ENCODE measurements at places on chromosomes 5 and 9.

GRCh38 chr9:115170358-115171073 is 52.6 kb upstream of the TNC start:
- DNase-seq, result no peak

DNA sequence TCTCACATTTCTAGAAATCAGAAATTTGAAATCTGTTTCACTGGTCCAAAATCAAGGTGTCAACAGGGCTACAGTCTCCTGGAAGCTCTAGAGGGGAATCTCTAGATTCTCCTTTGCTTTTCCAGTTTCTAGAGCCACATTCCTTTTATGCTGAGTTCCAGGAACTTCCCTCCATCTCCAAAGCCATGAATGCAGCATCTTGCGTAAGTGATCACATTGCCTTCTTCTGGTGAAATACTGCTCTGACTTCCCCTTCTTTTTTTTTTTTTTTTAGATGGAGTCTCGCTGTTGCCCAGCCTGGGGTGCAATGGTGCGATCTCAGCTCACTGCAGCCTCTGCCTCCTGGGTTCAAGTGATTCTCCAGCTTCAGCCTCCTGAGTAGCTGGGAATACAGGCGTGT is 23.8 kb downstream of the GDA start:
- no peak for DNase-seq

GRCh38 chr5:94614156-94614805 is 4.1 kb downstream of the KIAA0825 start:
- no peak for DNase-seq

DNA sequence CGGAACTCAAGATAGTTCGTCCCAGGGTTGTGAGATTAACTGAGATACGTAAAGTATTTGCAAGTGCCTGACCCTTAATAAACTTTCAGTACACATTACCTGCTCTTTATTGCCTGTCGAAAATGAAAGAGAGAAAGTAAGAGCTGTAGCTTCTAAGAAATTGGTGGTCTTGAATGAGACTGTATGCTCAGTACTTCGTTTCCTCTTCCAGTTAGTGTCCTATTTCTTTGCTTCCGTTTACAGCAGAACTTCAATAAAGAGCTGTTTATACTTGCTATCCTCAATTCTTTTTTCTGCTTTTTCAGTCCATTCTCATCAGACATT is 534 bp downstream of the SRFBP1 start:
- DNase-seq, result no peak

GRCh38 chr9:134410835-134411217 is 84.6 kb downstream of the RXRA start:
- no peak for DNase-seq

DNA sequence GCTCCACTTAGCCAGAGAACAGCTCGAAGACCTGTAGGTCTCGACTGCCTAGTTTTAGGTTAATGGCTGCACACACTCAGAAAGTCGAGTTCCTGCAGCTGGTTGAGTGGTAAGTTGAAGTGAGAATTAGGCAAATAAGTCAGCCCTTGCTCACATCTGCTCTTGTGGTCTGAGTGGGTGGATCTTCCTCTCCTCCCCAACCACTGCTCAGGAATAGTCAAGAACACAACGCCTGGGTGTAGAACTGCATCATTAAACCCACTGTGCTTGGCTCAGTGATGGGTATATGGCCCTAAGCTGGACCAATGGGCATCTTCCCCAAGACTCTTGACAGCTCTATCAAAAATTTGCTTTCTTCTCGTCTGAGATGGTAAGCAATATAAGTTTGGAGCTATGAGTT is 20.9 kb upstream of the ADAM19 start:
- no peak for DNase-seq

GRCh38 chr5:1029945-1030625 is 21.5 kb downstream of the NKD2 start:
- DNase-seq, result no peak

- DNase-seq, result no peak
These were observed at the start of gene MCTP1 for GRCh38 chr5:95284572-95285408. Gene MCTP1, minus strand, starts transcription at chr5:95285094.

DNA sequence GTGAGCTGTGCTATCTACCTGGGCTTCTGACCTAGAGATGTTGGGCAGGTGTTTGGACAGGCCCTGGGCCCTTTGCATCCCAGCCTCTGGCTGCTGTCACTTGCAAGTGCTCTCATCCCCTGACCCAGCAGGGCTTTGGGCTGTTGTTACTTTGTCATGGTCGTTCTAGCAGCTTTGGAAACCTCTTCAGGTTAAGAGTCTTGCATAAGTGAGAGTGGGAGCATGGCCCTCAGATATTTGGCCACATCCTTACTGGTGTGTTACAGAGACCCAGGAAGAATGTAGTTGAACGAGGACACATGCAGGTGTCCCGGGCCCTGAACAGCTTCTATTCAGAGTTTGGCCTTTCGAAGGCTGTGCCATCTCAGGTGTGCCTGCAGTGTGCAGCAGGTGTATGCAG is 4.5 kb downstream of the TENT4A start:
- no peak for DNase-seq

DNA sequence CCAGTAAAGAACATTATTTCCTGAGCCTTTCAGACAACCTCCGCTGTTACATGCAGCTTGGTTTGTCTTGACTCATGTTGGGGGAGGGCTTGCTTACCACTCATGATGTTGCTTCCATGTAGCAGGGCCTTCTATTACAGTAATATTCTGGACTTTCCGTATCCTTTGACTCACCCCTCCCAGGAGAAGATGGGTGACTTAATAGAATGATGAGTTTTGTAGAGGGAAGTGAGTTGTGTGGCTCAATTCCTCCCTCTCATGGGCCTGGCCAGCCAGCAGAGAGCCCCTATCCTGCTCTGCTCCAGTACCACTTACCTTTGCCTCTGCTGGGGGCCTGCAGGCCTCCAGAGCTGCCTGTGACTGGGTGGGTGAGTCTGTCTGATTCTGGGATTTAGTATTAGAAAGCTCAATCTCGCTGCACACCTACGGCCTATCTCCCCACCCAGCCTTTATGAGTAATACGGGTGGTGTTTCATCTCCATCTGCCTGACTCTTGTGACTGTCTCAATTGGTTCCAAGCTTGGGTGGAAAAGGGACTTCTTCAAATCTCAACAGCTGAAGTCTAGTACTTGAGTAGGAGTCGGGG is 52.6 kb upstream of the KLF9 start:
- DNase-seq, result no peak

DNA sequence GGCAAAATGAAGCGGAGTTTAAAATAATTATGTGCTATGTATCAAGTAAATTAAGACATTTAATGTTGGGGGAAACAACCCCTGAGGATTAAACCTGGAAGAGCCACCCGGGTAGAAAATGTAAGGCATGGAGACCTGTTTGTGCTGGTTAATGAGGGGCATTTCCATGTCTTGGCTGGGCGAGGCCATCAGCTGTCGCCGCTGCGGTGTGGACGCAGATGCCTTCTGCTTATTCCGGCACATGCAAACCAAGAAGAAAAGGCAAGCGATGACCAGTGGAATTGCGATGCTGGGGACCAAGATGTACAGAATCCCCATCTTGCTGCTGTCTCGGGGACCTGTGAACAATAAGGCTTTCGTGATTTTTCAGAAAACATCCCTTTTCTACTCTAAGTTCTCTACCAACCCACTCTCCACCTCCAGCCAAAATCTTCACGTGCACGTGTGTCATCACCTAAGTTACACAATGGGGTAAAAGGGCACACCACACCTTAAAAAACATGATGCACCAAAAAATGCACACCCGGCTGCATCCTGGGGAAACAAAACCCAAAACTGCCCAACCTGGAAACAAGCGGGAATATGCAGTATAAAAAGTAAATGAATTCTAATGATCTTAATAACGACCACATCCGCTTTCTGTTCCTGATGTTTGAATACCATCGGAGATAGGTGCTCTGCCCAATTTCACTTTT is 223.5 kb downstream of the ROR2 start:
- DNase-seq, result no peak

GRCh38 chr5:65475336-65475735 is 6.4 kb downstream of the ADAMTS6 start:
- no peak for DNase-seq

- DNase-seq, result no peak
These were observed 6.3 kb downstream of the NR4A3 start for GRCh38 chr9:99828054-99828416.

DNA sequence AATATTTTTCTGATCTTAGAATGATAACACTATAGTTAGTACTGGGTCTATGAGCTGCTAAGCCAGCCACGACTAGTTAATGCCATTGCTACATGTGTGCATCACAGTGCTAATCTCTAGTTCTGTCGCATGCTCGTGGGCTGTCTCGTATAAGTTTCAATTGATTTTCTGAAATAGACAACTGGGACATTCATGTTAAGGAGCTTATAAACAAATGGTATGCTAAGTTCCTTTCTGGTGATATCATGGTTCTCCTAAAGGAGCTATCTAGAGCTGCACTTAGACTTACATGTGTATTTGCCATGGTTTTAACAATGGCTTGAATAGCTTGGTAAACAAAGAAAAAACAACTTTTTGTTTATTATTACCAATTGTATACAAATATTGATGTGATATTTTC is 46.2 kb downstream of the F2RL2 start:
- no peak for DNase-seq

GRCh38 chr9:115395511-115396021 is 277.6 kb upstream of the TNC start:
- no peak for DNase-seq

DNA sequence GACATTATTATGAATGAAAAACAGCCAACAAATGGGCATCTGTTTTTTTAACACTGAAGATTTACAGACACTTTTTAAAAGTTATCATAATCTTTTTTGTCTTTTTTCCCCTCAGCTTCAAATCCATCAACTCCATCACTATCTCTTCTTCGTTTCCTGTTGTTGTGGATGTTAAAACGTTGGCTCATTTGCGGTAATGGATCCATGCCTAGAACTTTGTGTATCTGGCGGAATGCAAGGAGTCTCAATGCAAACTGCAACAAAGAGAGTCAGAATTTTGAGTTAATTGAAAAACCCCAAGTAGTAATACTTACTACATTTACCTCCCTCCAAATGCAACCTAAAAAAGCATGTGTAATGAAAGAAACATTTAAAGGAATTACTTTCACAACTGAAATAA is 42.9 kb upstream of the MTMR12 start:
- no peak for DNase-seq

DNA sequence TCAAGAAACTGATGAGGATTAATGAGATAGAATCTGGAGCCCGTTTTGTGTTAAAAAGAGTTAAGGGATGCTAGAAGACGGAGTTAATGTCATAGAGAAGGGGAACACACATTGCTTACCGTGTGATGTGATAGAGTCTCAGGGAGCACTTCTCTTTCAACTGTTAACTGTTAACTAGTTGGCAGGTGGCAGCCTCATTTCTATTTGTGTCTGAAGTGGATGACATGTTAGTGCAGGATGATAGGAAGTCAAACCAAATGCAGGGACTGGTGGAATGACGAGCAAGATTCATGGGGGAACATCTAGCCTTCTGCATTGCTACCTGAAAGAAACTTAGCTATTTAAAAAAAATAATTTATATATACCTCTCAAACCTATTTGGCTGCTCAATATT is 222.7 kb downstream of the MAST4 start:
- no peak for DNase-seq

- DNase-seq, result no peak
These were observed 58.3 kb downstream of the GLIS3 start for GRCh38 chr9:4241552-4241951.

- no peak for DNase-seq
These were observed 71.5 kb downstream of the FCHO2 start for GRCh38 chr5:73027361-73027760.

- no peak for DNase-seq
These were observed 259.0 kb downstream of the GADD45G start for GRCh38 chr9:89863837-89864236.

DNA sequence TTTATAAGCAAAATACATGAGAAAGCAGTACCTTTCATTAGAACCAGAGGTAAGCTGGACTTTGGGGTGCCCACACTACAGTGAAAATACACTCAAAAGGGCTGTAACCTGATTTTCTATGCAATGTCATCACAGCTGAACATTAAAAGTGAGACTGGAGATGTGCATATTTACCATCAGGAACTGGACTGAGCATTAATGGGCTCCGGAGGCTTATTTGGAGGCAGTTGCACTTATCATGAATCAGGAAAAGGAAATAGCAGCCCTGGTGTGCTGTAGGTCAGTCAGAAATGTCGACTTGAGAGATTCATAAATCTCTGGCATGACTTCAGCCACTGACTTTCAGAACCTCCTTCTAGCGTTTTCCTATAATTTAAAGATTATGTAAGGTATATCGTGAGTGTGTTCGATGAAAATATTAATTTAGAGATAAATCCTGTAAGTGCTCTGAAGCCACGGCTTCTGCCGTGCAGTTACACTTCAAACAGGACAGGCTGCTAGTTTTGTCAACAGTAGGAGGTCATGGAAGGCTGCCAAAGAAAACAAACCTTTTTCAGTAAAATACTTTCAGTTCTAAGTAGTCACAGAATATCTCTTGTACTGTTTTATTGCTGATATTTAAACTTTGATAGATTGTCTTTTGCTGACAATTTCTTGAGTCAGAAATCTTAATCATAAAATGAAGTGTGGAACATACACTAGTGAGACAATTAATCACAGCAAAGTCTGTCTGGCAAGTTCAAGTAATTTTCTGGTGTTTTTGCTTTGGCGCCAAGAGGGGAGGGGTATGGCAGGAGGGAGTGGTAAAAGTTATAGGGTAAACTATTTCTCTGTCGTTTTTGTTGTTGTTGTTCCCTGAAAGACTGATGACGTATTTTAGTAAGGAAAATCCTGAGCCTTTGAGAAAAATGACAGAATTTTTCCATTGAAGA is 939.7 kb downstream of the NR2F1-AS1 start:
- DNase-seq, result peak; percentile 53

All from GM04504 (cell line).